T-helper 9 cell (primary cell): ENCODE measurements at places on chromosomes 13 and 19.
A peak's percentile ranks its signal among the peaks of the same experiment; 100 is the strongest.

- DNase-seq = no peak
Observed at GRCh38 chr19:40933025-40933424, 51.0 kb upstream of the CYP2A7 start.

- no peak for DNase-seq
Observed at GRCh38 chr13:101325423-101325822, 90.9 kb downstream of the NALCN start.

DNA sequence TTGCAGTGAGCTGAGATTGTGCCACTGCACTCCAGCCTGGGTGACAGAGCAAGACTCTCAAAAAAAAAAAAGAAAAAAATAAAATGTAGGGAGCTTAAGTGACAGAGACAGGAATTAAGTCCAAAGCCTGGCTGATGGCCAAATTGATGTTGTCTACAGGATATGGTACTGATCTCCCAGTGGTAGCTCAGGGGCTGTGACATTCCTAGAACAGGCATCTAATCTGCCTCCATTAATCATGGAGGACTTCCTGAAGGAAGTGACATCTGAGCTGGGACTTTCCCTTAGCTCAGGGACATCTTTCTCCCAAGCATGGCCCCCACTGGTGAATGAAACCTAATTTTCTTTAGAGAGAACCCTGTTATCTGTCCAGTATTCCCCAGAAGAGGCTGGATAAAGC is 11.4 kb upstream of the EDDM13 start:
- no peak for DNase-seq

- no peak for DNase-seq
Observed at GRCh38 chr13:43996221-43996620, 116.5 kb downstream of the LACC1 start.

DNA sequence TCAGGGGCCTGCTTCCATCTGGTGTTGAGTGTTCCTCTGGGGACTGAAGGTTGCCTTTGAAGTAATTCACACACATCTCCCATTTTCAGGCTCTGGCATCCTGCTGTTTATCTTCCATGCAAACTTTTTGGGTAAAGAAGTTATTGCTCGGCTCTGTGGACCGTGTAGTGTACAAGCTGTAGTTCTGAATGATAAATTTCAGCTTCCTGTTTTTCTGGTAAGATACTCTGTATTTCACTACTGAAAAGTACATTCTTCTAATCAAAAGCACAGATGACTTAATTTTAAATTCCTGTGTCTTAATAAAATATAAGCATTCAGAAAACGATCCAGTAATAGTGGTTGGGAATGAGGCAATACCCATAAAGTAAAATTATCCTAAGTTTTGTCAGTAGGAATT is 36.7 kb downstream of the MPHOSPH8 start:
- no peak for DNase-seq

DNA sequence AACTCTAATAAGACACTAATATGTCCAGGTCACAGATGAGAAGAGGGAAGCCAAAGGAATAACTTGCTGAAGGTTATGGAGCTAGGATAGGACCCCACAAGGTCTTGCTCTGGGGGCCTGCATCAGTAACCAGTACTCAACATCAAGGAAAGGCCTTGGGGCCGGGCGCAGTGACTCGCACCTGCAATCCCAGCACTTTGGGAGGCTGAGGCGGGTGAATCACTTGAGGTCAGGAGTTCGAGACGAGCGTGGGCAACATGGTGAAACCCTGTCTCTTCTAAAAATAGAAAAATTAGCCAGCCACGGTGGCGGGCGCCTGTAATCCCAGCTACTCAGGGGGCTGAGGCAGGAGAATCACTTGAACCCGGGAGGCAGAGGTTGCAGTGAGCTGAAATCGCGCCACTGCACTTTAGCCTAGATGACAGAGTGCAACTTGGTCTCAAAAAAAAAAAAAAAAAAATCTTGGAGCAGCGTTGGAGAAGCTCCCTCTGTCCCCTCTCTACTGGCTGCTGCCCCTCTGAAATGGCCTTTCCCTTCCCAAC is 1.8 kb downstream of the LONP1 start:
- DNase-seq = no peak

DNA sequence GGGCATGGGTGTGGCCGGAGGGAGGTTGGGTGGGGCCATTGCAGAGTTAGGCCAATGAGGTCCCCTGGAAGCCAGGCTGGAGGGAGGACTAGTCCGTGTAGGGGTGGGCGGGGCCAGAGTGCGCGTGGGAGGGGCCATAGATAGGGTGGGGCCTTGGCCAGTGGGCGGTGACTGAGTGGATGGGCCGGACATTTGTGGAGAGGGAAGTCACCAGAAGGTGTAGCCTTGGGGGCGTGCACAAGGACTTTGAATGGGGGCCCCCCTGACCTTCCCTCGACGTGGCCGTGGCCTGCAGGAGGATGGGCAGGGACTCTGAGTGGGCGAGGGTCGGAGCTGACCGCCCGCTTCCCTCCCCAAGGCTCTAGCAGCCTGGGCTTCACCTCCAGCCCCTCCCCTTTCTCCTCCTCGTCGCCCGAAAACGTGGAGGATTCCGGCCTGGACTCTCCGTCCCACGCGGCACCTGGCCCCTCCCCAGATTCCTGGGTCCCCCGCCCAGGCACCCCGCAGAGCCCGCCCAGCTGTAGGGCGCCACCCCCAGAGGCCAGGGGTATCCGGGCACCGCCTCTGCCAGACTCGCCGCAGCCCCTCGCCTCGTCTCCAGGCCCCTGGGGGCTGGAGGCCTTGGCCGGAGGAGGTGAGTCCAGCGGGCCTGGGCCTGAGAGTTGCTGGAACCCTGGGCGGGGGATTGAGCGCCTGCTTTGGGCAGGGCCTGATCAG is 16.5 kb upstream of the B3GNT3 start:
- no peak for DNase-seq

GRCh38 chr19:47569331-47569730 is 3.6 kb downstream of the ZNF541 start:
- DNase-seq = no peak

- no peak for DNase-seq
Observed at GRCh38 chr13:26465954-26466353, 91.5 kb upstream of the WASF3 start.

- peak; percentile 79 for DNase-seq
Observed at GRCh38 chr19:13842291-13843103, 34.4 kb upstream of the NANOS3 start.

- DNase-seq = no peak
Observed at GRCh38 chr13:83220241-83220640, 662.0 kb downstream of the SLITRK1 start.

DNA sequence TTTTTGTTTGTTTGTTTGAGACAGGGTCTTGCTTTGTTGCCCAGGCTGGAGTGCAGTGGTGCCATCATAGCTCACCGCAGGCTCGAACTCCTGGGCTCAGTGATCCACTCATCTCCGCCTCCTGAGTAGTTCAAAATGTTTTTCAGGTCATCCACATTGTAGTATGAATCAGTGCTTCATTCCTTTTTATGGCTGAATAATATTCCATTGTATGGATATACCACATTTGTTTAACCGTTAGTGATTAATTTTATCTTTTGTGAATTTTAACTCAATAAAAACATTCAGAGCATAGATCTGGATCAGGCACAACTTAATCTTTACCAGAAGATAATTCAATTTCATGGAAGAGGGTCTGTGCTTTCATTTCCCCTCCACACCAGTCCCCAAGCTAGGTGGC is 47.7 kb downstream of the VAV1 start:
- no peak for DNase-seq

GRCh38 chr13:100552755-100553154 is 35.8 kb downstream of the GGACT start:
- no peak for DNase-seq

DNA sequence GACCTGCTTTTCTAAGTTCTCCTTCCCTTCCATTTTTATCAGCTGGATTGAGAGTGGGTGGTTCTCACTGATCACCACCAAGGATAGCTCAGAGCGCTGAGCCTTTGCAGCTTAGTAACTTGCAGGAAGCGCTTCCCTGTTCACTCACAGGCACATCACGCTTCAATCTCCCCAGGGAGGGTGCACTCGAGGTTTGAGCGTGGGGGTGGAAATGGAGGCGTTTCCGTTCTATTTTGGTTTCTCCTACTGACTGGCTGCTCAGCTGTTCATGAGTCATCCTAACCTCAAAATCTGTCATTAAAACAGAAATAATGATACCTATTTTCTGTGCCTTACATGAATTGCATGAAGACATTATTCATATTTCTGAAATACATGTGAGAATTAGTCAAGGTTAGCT is 292.1 kb downstream of the SPRY2 start:
- DNase-seq = no peak

GRCh38 chr19:13666165-13666564 is 98.2 kb upstream of the MRI1 start:
- no peak for DNase-seq

DNA sequence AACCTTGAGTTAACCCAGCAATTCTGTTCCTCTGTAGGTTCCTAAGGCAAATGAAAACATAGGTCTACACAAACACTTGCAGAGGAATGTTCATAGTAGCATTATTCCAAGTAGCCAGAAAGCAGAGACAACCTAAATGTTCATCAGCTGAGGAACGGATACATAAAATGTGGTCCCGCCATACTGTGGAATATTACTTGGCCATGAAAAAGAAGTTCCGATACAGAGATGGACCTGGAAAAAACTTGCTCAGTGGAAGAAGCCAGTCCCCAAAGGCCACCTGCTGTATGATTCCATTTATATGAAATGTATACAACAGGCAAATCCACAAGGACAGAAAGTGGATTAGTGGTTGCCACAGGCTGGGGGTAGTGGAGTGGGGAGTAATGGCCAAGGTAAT is 53.0 kb downstream of the ARHGEF18 start:
- no peak for DNase-seq

DNA sequence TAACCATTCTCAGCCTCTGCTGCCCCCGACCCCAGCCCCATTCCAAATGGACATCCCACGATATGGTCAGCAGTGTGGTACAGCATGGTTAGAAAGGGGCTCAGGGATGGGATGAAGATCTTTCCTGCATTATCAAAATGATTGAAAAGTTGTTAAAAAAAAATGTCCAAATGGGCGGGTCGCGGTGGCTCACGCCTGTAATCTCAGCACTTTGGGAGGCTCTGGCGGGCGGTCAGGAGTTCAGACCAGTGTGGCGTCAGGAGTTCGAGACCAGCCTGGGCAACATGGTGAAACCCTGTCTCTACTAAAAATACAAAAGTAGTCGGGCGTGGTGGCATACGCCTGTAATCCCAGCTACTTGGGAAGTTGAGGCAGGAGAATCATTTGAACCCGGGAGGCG is 54.3 kb upstream of the ZNF254 start:
- DNase-seq = no peak

- DNase-seq = no peak
Observed at GRCh38 chr13:35349673-35350278, 126.7 kb downstream of the MAB21L1 start.
